Frontal cortex (tissue), 4 donors: ENCODE measurements at places on chromosomes 5 and 9.

DNA sequence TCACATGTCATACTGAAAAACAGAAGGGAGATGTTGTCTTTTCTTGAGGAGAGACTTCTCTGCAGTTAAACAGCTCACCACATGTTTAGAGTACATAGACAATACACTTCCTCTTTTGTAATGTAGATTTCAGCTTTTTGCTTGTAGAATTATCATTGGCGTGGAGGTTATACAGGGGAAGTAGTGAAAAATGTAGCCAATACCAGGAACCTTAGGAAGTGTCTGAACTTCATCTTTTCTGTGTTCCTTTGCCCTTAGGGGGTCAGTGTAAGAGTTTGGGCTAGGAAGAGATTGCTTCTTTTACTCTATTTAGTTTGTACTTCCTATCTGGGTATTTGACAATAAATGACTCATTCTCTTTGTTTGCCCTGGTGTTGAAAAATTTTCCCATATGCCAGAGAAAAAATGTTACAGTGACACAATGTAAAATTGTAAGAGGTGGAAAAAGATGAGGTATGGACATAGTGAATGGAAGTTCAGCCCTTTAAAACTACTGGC is 21.0 kb upstream of the CDKN2B start:
- DNase-seq = no peak

GRCh38 chr9:131603711-131604439 is 58.6 kb downstream of the PRRT1B start:
- DNase-seq = no peak

GRCh38 chr5:1437876-1438559 is 7.2 kb downstream of the SLC6A3 start:
- DNase-seq = no peak

GRCh38 chr5:73652391-73652790 is 26.4 kb downstream of the ARHGEF28 start:
- DNase-seq = no peak

DNA sequence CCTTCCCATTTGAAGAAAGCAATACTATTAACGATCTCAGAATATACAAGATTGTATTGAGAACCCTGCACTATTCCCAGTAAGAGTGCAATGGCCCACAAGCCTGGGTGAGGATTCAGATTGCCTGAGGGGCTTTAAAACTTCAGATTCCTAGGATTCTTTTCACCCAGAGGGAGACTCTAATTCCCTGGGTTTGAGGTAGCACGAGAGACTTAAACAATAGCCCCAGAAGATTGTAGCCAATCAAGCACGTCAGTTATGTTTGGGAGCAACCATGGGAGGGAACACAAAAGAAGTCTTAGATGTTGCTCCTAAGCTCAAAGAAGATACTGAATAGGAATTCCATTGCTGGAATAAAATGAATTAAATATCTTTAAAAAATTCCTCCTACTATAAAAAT is 17.9 kb downstream of the MRPS27 start:
- DNase-seq = no peak

GRCh38 chr9:130227833-130228232 is 37.7 kb upstream of the HMCN2 start:
- DNase-seq = no peak

GRCh38 chr9:85248514-85249312 is 493.0 kb downstream of the AGTPBP1 start:
- no peak for DNase-seq

DNA sequence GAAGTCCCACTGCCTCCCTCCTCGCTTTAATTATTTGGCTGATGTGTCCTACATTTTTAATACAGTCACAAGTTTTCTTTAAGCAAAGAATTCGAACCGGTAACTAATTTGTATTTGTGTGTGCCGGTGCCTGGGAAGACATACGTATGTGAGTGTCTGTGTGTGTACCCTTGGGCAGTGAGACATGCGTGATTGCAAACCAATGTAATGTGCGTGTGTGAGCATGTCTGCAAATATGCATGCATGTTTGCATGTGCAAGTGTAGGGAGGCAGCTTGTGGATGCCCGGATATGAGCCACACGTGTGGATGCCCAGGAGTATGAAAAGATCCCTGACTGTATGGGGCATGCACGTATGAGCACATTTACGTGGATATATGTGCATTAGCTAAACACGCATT is 44.4 kb upstream of the NEK6 start:
- no peak for DNase-seq

DNA sequence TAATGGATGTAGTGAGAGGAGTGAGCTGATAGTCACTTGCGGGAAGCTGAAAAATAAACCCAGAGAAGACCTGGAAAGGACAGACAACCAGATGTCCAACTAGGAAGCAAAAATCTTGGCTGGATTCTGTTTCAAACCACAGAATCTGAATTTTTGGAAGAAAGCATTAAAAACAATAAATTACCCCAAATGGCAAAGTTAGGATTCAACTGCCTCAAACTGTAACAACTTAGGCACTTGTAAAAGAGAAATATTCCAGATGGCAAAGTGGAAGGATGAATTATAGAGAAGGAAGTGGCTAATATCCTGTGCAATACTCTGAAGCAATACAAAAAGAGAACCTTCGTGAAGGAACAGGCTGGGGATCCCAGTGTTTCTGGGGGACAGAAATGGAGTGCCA is 46.8 kb upstream of the SLIT3 start:
- no peak for DNase-seq

DNA sequence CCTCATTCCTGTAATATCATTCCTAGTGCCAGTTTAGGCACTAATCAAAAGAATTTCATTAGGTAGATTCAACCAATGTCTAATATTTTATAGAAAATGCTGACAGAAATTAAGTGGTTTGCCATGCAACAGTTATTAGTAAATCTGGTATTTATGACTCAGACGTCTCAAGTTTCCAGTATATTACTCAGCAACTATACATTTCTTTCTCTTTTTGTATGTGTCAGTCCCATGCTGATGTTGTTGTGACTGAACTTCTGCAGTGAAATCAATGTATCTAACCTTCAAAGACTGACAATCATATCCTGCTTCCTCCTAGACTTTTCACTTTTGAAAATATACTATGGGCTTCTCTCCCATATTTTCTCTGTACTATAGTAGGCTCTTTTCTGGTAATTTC is 822.5 kb downstream of the NR2F1-AS1 start:
- DNase-seq = no peak

DNA sequence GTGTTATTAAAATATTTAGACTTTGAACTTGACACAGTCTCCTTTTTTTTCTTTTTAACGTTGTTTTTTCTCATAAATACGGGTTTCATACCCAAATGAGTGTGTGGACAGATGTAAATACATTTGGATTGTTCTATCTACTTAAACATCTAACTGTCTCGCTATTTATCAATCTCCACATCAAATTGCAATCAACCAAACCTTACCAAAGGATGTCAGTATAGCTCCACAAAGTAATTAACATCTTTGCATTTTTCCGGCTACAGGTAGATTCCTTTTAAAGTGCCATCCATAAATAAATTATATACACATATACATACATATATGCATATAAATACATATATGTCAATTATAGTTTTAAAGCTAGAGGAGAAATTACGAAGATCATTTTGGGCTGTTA is 705 bp upstream of the CDH10 start:
- DNase-seq = no peak

- DNase-seq = no peak
These were observed 2.4 kb downstream of the GIN1 start for GRCh38 chr5:103117471-103117991.
